ENCODE measurements at places on chromosomes 13 and 19.

DNA sequence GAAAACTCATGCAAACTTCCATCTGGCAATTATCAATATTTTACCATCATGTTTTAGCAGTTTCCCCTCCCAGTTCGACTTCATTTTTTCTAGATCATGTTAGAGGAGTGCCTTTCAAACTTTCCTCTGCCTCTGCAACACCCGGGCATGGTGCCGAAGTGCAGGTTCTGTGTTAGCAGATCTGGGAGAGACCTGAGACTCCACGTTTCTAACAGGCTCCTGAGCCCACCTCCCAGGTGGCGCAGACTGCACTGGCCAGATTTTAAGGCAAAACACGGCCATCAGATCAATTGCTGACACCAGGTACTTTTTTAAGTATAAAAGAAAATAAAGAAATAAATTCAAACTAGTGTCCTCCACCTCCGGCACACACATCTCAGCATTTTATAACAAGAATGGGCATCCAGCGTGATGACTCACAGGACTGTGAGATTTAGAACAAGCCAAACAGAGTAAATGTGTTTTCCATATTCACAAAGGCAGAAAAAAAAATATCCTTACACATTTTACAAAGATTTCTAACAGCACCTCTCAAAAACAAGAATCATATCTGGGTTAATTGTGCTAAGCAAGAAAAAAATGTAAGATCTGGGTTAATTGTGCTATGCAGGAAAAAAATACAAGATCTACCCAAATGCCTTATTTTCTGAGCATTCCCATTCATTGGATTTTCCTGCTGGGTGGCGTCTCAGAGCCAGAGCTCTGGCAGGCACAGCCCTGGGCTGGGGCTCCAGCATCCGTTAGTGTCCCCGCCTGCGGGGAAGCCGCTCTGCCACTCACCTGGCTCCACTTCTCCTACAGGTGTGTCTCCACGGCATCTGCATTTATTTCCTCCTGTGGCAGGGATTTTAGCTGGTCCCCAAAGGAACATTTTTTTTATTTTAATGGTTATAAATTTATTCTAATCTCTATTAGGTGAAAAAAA, 127.9 kb upstream of the SOX1 start:
- no peak for DNase-seq

GRCh38 chr13:29164116-29164515, 344.0 kb downstream of the MTUS2 start:
- no peak for DNase-seq

DNA sequence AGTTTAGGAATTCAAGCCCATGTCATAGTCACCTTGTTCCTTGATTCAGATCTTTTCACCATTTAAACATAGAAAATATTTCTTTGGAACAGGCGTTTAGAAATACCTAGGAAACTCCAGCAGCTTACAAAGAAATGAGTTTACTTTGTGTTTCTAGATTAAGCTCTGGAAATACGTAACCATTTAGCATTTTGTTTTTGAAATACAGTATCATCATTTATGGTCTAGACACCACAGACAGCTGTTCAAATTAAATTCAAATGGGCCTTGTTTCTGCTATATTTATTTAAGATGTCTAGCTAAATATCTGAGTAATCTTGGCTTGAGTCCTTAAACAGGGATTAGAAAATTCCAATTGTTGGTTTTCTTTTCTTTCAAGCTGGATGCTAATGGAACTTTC, 228.5 kb downstream of the NDFIP2 start:
- peak; percentile 79 for DNase-seq

GRCh38 chr13:46622630-46623256, 69.8 kb downstream of the LRCH1 start:
- DNase-seq = peak; percentile 66

DNA sequence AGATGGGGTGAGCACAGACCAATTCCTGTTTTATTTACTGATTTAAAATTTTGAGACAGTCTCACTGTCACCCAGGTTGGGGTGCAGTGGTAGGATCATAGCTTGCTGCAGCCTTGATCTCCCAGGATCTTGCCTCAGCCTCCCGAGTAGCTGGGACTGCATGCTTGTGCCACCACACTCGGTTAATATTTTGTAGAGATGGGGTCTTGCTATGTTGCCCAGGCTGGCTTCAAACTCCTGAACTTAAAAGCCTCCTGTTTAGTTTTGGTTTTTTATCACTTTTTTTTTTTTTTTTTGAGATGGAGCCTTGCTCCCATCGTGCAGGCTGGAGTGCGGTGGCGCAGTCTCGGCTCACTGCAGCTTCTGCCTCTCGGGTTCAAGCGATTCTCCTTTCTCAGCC, 4.7 kb downstream of the UBA52 start:
- no peak for DNase-seq

DNA sequence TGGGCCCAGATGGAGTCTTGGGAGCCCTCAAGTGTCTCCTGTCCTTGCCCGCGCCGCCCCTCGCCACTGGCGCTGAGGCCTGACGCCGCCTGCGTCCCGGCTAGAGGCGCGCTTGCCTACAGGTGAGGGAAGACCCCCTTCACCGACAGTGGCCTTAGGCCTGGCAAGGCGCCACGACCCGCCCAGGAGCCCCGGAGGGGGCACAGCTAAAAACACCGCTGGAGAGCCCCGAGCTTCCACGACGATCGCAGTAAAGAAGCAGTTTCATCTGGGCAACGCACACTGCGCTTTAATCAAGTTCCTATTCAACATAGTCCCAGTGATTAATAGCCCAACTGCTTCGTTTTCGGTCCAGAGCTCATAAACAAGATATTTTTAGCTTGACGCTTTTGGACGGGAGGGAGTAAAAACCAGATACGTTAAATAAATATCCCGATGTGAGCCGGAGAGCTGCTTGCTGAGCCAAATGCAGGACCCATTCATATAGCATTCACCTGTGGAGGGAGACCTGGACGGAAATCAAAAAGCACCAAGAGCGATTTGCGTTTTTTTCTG, 1.5 kb upstream of the CEBPA start:
- DNase-seq = no peak

GRCh38 chr19:49328741-49329140, 3.8 kb upstream of the SLC6A16 start:
- no peak for DNase-seq
